ENCODE measurements at places on chromosomes 13 and 19.

- no peak for DNase-seq
Observed at GRCh38 chr19:16988661-16989060, 37.9 kb downstream of the CPAMD8 start.

- no peak for DNase-seq
Observed at GRCh38 chr19:35342430-35342829, 5.3 kb upstream of the FFAR1 start.

- DNase-seq, result no peak
Observed at GRCh38 chr13:46565808-46566750, 13.1 kb downstream of the LRCH1 start.

DNA sequence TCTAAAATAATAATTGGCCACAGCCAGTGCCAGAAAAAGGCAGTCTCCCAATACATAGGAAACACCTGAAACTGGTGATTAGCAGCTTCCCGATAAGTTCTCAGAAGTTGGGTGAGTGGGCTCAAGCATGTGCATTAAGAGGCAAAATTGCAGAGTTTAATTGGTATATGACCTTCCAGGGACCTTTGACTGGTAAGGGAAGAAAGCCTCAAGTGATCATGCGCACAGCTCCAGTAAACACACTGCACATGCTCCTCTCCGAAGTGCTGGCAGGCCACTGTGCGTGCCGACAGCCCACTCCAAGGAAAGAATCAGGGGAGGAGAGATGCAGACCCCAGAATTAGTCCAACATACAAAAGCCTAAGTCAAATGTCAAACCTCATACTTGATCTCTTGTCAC lies 18.9 kb upstream of the CEACAM8 start:
- DNase-seq, result no peak

GRCh38 chr13:42041684-42042035 lies 6.8 kb upstream of the DGKH start:
- peak; percentile 52 for DNase-seq

GRCh38 chr19:46691104-46691503 lies 25.8 kb downstream of the PRKD2 start:
- DNase-seq, result no peak

All from erythroblast (primary cell).